ENCODE measurements at places on chromosomes 7 and 10.

DNA sequence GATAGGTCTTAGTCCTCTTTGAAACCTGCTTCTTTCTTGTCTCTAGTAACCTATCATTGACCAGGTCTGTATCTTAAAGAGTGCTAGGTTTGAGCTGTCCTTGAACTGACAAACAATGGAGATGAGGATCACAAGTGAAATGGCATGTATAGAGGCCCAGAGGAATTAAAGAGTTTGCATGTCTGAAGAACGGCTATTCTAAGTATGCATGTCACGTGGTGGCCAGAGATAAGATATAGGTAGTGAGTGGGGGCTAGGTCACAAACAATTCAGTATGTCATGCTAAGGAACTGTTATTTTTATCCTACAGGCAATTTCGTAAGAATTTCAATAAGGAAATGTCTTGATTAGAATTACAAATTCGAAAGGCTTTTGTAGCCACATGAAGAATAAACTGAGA is 95.3 kb downstream of the SUGCT start:
- DNase-seq: no peak

GRCh38 chr7:142508251-142508650 is 241.0 kb upstream of the PRSS1 start:
- no peak for DNase-seq

DNA sequence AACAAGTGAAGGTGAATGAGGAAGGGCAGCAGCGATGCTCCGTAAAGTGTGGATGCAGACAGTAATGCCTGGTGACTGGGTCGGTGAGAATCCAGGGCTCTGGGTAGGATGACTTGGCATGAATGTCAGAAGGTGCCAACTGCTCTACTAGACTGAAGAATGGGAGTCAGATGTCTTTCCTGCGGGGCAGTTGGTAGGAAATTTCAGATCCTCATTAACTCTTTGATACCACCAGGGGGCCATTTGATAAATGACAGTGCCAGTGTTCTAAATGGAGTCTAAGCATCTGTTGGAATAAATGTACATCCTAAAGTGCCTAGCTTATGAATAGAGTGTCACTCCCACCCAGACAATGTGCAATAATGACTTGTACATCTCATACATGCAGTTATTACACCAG is 462.0 kb downstream of the GRM8 start:
- no peak for DNase-seq

DNA sequence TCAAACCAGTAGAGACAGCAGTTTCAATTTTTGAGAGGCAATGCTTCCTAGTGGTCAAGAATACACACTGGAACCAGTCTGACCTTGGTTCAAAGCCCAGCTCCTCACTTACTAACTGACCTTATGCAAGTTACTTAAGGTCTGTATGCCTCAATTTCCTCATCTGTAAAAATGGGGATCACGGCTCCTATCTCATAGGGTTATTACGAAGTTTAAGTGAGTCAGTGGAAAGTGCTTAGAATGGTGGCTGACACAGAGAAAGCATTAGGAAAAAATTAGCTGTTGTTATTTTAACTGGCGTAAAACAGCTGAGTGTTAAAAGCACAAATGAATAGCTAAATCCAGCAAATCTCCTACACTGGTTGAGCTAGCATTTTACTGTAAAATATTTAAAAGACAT is 162.4 kb upstream of the LAMB4 start:
- no peak for DNase-seq

DNA sequence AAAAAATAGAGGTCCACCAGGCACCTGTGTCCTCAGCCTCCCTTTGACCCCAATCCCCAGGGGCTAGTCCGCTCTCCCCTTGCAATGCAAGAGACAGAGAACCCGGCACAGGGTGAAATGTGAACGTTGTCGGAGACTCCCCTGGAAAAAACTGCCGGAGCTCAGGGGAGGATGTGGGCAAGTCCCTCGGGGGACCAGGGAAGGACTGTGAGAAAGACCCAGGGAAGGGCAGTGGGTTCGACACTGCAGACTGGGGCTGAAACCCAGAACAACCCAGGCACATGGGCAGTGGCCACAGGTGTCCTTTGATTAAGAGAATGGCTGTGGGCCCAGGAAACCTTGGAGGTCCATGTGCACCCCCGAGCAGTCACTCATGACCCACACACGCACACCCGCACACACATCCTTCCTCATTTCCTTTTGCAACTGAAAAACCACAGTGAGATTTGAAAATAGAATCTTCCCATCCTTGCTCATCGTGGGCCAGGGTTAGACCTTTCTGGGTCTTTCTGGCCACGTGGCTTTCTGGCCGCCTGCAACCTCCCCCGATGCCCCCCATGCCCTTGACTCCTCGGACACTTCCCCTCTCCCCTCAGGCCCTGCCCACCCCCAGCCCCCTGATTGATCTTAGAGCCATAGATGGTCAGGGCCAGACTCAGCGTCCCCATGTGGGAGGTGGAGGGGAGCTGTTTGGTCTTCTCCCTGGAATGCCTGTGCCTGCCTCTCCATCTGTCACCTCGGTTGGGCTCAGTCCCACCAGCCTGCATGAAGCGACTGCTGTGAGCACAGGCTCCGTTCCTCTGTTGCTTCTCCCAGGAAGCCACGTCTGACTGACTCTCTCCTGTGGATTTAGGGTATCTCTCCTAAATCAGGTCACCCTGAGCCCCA is 7.9 kb downstream of the LAT2 start:
- DNase-seq: peak; percentile 42

GRCh38 chr7:79063019-79063698 is 390.3 kb downstream of the MAGI2 start:
- DNase-seq: no peak

DNA sequence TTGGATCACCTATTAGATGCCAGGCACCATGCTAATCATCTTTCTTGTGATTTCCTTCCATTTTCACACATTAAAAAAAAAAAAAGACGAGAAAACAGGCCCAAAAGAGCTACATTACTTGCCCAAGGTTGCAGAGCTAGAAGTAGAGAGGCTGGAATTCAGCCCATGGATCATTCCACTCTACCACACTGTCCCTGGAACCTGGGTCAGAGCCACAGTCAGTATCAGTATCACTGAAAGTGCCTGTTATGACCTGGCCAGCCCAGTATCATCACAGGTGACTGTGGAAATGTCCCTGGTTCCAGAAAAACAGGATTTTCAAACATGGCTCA is 3.3 kb upstream of the FLNC start:
- DNase-seq: no peak

GRCh38 chr10:99431190-99431760 is 851 bp upstream of the GOT1 start:
- peak; percentile 23 for DNase-seq

GRCh38 chr7:106017657-106018056 is 54.6 kb downstream of the CDHR3 start:
- no peak for DNase-seq

GRCh38 chr7:47253650-47254080 is 328.2 kb downstream of the TNS3 start:
- DNase-seq: no peak

- DNase-seq: no peak
Observed at GRCh38 chr7:45031829-45032228, 31.8 kb downstream of the CCM2 start.

GRCh38 chr10:28841625-28842024 is 164.3 kb downstream of the BAMBI start:
- no peak for DNase-seq
